GM13977 (cell line): ENCODE measurements at places on chromosomes 6 and 20.

DNA sequence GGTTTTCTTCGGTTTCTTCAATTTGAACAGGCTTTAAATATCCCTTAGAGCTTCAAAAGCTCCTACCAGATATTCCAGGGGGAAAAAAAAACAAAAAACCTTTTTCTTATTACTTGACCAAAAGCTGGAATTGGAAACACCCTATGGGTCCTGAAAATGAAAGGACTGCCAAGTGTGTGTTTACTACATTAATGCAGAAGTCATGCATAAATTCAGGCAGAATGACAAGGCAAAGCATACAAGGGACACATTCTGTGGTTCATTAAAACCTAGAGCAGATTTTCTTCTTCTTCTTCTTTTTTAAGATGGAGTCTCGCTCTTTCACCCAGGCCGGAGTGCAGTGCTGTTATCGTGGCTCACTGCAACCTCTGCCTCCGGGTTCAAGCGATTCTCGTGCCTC lies 119.1 kb downstream of the GMDS start:
- DNase-seq, result no peak

DNA sequence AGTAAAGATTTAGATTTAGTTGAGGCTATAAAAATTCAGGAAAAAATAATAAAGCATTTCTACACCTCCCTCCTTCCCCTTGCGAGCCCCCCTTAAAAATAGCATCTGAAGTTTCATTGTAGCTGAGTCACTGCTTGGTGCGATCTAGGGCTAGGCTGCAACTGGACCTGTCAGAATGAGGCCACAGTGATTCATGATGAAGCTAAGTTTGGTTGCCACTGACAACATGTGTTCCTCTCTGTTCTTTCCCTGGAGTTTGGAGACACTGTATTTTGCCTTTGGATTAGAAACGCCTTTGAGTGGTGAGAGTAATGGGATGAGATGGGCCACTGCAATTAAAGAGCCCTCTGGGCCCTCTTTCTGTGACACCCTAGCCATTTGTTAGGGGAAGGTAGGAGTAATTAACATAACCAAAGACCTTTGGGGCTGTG lies 334.1 kb downstream of the NRN1 start:
- DNase-seq, result no peak

DNA sequence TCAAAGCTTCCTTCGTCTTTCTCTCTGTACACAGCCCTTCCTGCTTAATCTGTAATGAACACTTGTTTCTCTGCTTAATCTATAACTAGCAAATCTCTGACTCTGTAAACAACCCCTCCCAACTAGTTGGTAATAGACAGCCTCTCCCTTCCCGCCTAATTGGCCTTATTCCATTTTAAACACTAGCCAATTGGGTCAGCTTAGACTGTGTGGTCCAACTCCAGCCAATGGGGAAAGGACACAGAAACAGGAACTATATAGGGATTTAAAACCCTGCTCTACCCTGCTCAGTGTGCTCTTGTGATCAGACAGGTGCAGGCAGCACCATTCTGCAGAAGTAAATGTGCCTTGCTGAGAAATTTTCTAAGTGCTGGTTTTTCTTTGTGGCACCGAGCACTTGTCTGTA lies 18.5 kb downstream of the CHD6 start:
- DNase-seq, result no peak

- no peak for DNase-seq
These were observed 170.9 kb upstream of the STXBP5 start for GRCh38 chr6:147033267-147033666.

DNA sequence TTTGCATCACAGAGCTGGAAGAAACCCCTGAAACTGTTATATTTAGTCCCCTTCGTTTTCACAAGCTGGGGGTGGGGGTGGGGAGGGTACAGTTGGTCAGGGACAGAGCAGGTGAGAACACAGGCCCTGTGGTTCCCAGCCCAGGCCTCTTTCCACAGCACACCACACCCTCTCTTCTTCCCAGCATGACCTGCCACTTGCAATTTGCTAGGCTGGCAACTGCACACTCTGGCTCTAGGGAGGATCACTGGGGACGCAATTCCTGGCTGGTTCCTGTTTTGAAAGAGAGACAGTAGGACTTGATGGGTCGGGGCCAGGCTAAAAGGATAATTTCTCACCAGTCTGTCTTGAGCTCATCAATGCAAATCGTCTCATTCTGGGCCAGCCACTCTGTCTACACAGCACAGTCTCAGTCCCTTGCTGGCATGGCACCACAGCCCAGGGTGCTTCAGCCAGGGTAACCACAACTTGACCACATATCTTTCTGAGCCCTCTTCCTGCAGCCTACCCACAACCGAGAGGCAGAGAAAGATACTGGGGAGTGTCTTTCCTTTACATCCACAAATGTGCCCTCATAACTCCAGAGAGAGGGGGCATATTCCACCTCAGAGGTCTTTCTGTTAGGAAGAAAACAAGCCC lies 41.7 kb upstream of the EMILIN3 start:
- DNase-seq, result peak; percentile 52

DNA sequence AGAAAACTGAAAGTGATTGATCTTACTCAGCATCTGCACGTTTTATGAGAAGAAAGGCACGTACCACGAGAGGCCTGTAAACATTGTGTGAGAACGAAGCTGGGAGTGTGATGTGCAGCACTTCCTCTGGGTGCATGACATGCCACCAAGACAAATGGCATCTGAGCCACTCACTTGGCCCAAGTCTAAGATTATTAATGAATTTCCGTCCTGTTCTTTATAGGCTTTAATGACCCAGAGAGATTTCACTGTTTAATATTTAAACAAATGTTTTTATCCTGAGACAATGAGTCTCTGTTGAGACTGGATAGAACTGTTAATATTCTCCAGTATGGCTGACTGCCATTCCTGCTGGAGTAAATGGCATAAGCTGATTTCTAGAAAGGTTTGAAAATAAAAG lies 172.6 kb upstream of the PHACTR1 start:
- DNase-seq, result no peak

GRCh38 chr20:6277661-6278240 lies 154.9 kb upstream of the FERMT1 start:
- no peak for DNase-seq

DNA sequence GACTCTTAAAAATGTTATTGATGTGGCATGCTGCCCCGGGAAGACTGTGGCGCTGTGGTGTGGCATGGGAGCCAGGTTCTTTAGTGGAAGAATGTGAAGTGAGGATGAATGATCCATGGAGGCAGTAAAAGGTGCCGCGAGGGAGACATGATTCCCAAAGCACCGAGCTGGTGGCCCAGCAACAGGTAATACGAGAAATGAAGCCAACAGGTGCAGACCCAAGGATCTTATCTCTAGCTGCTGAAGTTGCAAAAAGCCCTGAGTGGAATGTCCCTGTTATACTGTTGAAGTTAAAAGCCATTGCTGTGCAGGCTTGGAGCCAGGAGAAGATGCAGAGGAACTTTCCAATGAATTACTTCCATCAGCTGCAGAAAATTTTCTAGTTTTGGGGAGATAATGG lies 53.5 kb downstream of the OR2B6 start:
- DNase-seq, result no peak

DNA sequence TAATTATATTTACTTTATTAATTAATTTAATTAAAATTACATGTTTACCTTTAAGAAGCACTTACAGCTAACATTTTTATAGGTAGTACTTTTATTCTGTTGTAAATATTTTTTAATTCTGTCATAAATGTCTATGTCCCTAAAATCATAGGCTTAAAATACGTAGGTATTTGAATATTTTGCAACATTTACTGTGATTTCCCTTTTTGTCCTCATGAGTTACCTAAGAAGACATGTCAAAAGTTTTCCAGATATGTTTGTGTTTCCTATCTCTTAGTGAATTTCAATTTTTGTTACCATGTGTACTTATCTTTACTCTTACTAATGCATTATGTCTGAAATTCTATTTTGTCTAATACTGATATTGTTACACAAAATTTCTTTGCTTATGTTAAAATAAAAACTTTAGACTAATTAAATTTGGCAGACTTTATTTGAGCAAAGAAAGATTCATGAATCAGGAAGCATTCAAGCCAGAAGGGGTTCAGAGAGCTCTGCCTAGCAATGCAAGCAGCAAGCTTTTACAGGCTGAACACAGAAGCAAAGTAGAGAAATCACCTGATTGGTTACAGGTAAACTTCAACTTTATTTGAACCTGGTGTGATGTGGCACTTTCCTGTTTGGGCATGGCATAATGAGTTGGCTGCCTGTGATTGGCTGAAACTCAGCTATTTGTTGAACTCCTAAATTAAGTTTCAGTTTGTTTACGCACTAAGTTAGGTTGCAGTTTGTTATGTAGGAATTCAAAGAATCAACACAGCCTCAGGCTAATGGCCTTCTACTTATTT lies 123.2 kb upstream of the TMEM170B start:
- DNase-seq, result no peak

GRCh38 chr20:1861347-1861976 lies 33.7 kb upstream of the SIRPA start:
- DNase-seq, result no peak

DNA sequence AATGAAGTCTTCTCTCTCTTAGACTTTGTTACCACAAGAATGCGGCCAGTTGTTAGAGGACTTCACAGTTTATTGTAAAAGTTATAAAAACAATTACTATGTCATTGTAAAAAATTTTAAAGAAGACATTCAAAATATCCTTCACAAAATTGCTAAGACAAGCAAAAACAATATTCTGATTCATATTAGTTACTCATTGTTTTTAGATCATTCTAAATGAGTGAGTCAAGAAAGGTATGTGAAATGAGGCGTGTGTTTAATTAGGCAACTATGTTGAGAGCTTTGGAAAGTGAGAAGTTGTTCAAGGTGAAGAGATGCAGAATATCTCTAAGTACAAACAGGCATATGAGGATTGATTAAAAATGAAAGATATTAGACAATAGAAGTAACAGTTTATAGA lies 875.3 kb downstream of the EYS start:
- no peak for DNase-seq

DNA sequence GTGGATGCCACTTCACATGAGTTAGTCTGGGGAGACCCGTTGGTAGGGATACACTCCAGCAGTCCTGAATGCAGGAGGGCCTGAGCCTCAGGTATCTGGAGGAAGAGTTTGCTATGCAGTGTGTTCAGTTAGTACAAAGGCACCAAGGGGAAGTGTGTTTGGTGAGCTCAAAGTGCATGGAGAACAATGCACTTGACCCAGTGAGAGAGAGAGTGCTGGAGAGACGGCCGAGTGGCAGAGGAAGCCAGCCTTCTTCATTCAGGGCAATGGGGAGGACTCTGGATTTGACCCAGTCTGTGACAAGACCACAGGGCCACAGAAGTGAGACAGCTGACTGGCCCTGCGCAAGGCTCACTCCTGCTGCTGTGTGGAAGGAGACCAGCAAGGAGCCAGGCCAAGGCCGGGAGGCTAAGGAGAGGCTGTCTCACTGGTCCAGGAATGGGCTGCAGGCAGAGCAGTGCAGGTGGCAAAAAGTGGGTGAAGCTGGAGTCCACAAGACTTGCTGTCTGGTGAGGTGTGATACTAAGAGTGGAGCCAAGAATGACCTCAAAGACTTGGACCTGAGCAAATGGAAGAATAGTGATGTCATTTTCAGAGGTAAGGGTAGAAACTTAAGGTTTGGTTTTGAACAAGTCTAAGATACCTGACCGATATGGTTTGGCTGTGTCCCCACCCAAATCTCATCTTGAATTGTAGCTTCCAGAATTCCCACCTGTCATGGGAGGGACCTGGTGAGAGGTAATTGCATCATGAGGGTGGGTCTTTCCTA lies 38.0 kb downstream of the PDE10A start:
- no peak for DNase-seq

- DNase-seq, result no peak
These were observed 10.1 kb upstream of the TSPYL1 start for GRCh38 chr6:116289876-116290275.

GRCh38 chr6:11978169-11978987 lies 33.7 kb upstream of the HIVEP1 start:
- DNase-seq, result peak; percentile 31

DNA sequence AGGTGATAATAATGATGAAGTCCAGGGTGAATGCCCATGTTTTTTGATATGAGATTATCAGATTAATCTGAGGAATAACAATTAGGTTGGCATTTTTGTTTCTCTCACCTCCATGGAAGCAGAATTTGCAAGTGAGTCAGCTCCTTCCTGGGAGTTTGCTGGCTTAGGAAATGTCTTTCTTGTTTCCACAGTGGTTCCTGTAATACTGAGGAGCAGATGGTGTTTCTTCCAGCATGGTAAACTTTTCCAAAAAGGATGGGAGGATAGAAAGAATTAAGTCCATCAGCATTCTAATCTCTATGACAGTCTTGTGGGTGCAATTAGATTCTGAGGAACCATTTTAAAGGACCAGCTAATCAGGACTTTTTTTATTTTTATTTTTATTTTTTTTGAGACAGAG lies 40.5 kb downstream of the SNAP25 start:
- DNase-seq, result no peak
